ENCODE measurements at places on chromosomes 4 and X.

GRCh38 chr4:122221322-122221721 is 69.2 kb downstream of the BLTP1 start:
- no peak for DNase-seq

GRCh38 chrX:70331161-70331560 is 41.3 kb downstream of the KIF4A start:
- no peak for DNase-seq

- no peak for DNase-seq
These were observed 485.7 kb upstream of the HS3ST1 start for GRCh38 chr4:11914406-11914805.

- no peak for DNase-seq
These were observed 94.7 kb upstream of the ATP8A1 start for GRCh38 chr4:42751587-42751986.

GRCh38 chr4:124768596-124769365 is 56.2 kb upstream of the ANKRD50 start:
- no peak for DNase-seq

- no peak for DNase-seq
These were observed 59.3 kb downstream of the ARHGAP6 start for GRCh38 chrX:11606408-11606807.

GRCh38 chr4:83240379-83240875 is 44.2 kb downstream of the COQ2 start:
- no peak for DNase-seq

- no peak for DNase-seq
These were observed 62.0 kb downstream of the ALPK1 start for GRCh38 chr4:112358952-112359749.

DNA sequence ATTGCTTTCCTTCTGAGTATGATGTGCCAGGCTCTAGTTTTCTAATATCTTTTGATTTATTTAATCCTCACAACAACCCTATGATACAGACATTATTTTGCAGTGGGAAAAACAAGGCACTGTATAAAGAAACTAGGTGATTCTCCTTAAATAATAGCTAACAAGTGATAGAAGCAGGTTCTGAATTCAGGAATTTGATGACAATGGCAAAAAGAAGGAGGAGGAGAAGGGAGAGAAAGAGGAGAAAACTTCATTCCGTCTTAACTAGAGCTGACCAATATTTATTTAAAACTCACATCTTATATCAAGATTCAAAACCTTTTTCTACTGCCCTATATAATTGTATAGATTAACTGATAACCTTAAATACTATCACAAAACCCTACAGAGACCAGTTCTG is 1477.1 kb upstream of the PCDH7 start:
- no peak for DNase-seq

DNA sequence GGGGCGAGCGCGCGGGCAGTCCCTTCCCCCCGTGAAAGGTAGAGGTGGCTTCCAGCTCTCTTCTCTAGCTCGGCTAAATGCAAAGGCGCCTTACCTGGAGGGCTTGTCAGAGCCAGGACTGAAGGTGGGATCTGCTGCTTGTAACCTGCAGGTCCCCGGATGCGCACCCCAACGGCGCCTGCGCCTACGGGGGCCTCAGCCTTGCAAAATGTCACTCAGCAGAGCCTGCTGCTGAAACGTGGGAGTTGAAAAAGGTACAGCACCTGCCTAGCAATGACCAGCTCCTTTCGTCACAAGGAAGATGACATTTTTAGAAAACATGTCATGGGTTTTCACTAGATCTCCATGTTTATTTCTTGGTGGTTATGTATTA is 583 bp downstream of the ABHD18 start:
- peak; percentile 69 for DNase-seq

DNA sequence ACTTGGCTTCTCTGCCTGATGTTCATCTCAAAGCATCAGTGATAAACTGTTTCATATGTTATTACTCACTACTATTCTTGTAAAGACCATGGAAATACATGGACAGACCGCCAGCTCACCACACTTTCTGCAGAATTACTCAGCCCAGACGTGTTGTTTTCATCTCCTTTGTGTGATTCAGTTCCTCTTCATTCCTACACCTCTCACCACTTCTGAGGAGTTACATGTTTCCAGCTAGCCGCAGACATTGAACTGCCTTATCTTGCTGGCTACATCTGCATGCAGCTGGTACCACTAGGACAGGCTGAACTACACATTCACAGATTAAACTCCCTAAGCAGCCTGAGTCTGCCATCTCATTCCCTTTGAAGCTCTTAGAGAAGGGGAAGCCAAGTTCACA is 443.2 kb upstream of the FGF16 start:
- no peak for DNase-seq

DNA sequence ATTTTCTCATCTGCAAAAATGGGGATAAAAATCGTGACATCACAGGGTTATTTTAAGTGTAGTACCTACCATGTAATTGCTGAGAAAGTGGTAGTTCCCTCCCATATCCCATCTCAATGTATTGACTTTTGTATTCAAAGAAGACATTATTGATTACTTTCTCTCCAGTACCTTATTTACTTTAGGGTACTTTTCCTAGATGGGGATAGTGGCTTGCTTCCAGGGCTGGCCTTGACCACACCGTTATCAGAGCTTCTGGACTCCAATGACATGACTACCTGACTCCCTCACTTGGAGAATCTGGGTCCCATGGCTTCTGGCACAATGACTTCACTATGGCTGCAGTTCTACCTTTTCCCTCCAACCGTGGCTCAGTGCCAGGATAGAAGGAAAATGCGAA is 58.2 kb upstream of the EOLA2 start:
- no peak for DNase-seq

DNA sequence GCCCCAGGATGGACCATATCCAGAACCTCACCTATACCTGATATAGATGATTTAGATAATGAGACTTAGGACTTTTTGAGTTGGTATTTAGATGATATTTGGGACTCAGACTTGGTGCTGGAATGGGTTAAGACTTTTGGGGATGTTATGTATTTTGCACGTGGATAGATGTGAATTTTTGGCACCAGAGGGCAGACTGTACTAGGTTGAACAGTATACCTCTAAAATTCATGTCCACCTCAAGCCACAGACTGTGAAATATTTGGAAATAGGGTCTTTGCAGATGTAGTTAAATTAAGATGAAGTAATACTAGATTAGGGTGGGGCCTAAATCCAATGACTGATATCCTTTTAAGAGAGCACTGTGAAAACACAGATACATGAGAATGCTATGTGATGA is 15.6 kb downstream of the RBM41 start:
- no peak for DNase-seq

GRCh38 chr4:41405464-41406112 is 132.4 kb upstream of the LIMCH1 start:
- no peak for DNase-seq

- no peak for DNase-seq
These were observed 1965.3 kb downstream of the ARAP2 start for GRCh38 chr4:34279011-34279410.

DNA sequence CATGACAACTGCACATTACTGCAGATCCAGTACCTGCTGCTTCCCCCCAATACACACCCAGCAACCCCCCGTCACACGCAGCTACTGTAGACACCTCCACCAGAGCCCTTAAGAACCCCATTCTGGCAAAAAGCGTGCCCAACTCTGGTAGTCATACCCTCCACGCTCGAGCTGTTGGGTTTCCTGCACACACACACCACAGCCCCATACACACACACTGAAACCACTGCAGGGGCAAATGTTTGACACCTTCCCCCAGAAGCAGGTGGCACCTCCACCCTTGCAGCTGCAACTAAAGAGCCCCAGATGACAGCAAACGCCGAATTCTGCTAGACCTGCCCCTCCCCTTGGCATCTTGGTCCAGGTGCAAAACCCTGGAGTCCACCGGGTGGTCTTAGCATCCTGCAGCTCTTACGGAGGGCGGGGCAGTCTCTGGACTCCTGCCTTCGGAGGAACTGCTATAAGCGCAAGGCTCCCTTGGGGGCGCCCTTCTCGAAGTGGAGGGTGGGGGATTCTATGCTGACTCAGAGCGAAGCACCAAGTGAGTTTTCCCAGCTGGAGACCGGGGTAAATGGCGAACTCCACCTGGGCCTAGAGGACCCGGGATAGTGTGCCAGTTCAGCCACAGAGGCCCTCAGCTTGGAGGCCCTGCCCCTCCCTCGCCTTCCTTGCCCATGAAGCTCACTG is 1.5 kb downstream of the FRMPD3 start:
- DNase-seq, result peak; percentile 24

- peak; percentile 65 for DNase-seq
These were observed 23.7 kb downstream of the ELF4 start for GRCh38 chrX:130086447-130087206.

GRCh38 chr4:145619639-145619996 is 433 bp downstream of the MMAA start:
- DNase-seq, result no peak

DNA sequence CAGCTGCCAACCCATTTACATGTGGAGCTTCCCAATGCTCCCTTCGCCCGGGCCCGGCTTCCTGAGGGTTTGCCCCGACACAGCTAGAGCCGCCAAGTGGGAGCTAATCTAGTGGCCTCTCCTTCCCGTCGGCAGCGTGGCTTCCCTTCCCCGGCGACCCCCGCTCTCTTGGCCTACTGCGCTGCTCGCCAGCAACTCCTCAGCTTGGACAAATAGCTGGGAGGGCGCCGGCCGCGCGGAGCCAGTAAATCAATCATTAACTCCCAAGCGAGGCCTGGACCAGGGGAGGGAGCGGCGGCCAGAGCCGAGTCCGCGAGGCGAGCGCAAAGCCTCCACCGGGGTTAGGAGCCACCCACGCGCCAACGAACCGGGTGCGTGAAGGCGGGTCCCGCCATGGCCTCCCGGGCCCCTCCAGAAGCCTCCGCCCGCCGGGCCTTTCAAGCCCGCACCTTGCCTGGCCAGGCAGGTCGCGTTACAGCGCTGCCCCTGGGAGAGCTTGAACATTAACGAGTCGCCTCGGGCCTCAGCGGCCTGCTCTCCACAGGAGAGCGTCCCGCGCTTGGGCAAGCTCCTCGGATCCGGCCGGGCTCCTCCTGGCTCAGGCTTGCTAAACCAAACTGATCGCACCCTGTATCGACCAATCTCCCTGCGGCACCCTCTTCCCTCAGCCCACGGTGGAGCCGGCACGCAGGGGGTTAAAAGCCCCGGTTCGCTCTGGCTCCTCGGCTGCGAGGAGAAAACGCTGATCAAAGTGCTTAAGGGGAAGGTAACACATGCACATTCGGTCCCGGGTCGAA is 10.6 kb upstream of the BCOR start:
- DNase-seq, result no peak

DNA sequence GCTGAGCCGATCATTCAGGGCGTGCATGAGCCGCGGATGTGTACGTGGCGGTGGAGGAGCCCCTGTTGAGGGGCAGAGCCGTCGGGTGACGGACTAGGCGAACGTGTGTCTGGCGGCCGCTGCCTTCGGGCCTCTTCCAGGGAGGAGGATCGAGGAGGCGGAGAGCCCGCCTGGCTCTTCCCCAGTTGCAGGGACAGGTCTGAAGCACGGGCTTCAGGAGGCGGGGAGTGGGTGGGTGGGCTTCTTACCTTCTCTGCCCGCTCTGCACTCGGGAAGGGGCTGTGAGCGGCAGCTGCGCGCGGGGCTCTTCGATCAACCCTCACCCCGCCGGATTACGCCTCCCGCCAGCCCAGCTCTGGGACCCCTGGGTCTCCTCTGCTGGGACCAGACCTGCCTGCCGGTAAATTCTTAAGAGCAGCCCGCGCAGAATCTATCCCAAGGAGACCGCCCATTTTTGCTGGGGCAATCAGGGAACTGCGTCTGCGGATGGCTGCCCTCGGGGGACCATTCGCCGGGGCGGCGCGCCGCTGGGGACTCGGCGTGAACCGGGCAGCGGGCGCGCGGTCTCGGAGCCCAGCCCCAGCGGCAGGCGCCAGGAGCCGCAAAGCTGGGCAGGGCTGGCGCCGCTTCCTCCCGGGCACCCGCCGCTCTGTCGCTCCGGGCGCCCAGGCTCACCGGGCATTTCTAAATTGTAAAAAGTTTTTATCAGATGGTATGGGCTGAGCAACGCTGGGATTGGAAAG is 4.9 kb downstream of the PLAC8 start:
- DNase-seq, result peak; percentile 53

DNA sequence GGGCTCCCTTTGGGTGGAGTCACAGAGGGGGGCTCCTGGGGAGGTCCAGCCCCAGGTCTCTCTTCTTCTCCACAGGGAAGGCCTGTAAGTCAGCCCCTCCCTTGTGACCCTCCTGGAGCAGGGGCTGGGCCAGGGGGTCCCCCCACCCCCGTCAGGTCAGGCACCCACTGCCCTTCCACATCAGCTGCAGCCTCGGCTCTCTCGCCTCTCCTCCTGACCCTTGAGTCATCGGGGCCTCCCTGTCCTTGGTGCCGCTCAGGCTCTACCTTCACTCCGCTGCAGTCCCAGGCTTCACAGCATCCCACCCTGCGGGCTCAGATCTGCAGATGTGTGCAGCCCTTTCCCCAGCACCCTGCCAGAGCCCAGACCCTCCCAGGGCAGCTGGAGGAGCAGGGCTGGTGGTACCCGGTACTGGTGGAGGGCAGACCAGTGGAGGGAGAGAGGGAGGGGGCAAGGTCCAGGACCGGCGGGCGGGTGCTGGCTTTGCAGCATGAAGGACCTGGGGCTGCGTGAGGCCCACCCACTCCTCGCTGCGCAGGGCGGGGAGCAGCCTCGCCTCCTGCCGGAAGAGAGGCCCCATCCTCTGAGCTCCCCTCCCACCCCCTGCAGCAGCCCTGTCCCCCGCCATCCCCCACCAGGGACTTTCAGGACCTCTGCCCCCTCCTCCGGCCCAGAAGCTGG is 117.1 kb downstream of the FAM53A start:
- DNase-seq, result no peak

- no peak for DNase-seq
These were observed 145.2 kb upstream of the FTHL17 start for GRCh38 chrX:31217084-31217483.

DNA sequence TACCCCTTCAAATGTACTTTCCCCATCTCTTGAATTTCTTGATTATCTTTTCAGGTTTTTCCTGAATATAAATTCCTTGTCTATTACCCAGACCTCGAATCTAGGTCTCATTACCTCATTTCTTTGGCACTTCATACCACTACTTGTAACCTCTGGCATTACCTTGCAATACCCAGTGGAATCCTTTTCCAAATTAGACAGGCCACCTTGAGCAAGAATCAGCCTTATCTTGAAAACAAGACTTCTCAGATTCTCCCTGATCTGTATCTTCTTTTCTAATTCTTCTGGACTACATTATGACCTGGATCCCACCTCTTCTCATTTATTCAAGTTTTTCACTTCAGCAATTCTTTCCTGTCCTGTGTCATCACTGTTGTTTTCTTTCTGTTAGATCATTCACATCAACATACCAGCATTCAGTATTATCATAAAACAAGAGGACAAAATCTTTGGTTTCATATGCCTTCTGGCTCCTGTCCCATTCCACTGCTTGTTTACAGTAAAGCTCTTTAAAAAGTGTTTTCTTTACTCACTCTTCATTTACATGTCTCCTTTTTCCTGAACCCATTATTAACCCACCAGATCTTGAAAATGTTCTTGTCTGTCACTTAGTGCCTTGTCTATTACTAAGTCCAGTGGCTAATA is 275.6 kb upstream of the HS3ST1 start:
- DNase-seq, result no peak

DNA sequence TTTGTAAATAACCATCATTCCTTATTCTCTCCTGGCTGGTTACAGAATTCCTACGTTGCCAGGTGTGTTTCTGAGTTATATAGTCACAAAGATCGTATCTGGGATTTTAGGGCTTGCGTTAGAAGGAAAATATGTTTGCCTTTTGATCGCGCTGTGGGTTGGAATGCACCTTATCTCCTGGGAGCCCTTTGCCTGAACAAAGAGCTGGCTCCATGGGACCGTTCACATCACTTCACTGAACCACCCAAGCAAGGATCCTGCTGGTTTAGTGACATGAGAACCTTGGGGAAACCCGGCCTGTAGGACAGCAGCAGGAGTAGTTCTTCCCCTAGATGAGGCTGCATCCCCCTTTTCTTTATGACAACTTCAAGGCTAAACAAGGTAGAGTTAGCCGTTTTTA is 51.6 kb downstream of the RS1 start:
- DNase-seq, result no peak

Data from activated T-cell treated with anti-CD3 and anti-CD28 coated beads, Interleukin-2, amount 50 U/mL, for 1 hour (primary cell).